ENCODE measurements at places on chromosomes 5 and 9. TPM values are rescaled to one million over a fixed set of nuclear protein-coding genes. Genes with fewer than 3 reads are reported as not detected.

- no peak for DNase-seq
Measured at GRCh38 chr5:171624396-171624795, 161.2 kb upstream of the SMIM23 start.

Gene FAM169A
- polyA plus RNA-seq = 0.44 TPM

GRCh38 chr9:126127591-126127990, 199.0 kb upstream of the MVB12B start:
- no peak for DNase-seq

DNA sequence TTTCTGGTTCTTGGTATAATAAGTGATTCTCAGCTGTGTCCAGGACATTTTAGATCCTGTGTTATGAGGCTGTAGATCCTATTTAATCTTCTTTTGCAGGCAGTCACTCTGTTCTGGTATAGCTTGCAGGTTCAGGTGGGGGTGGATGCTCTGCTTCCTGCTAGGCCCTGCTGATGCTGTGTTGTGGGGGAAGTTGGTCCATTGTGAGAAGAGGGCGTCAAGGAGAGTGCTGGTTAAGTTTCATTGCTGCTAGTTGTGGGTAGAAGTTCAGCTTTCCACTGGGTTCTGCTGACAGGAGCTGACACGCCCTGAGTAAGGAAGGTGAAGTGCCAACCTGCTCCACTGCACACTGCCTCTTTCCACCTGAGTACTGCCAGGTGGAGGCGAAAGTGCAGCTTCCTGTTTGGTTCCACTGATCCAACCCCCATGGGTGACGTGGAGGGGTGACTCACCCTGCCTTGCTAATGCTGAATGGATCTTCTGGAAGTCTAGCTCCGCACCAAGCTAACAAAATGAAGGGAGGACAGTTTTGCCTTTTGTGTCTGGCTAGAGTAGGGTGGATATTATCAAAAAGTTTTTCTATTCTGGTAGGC, 16.3 kb downstream of the NMRK1 start:
- no peak for DNase-seq

DNA sequence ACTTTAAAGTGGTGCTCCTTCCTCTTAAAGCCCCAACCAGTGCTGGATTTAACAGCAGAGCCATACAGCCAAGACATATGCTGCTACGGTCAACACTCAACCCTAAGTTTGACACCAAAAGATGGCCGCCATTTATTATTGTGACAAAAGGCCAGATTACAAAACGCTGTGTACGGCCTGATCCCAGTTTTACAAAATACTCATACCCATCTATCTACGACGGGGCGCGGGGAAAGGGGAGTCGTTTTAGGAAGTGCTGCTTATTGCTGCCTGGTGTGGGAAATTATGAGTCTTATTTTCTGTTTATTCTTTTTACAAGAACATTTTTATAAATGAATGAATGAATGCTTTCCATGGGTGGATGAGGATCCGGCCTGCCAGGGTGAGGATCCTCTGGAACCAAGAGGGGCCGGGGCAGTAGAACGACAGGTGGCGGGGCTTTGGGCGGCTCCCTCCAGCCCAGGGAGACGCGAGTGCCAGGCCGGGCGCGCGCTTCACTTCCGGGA, 457 bp upstream of the IDNK start:
- DNase-seq = no peak

Gene ZNF462
- polyA plus RNA-seq = 10.5 TPM

- DNase-seq = no peak
Measured at GRCh38 chr5:168286386-168286785, 5.1 kb upstream of the WWC1 start.

Gene MEF2C
- 1,127 TPM for polyA plus RNA-seq

Gene F2R
- 19.9 TPM for polyA plus RNA-seq

Gene FOXI1
- not detected for polyA plus RNA-seq

Gene DOCK2
- polyA plus RNA-seq = 5.0 TPM

Gene STPG3
- polyA plus RNA-seq = not detected

Gene CCT5
- polyA plus RNA-seq = 152 TPM

Measured in hindlimb muscle (tissue), 1 donor.